Fibroblast of skin of right biceps (primary cell): ENCODE measurements at places on chromosomes 7 and 10.
A peak's percentile ranks its signal among the peaks of the same experiment; 100 is the strongest.

DNA sequence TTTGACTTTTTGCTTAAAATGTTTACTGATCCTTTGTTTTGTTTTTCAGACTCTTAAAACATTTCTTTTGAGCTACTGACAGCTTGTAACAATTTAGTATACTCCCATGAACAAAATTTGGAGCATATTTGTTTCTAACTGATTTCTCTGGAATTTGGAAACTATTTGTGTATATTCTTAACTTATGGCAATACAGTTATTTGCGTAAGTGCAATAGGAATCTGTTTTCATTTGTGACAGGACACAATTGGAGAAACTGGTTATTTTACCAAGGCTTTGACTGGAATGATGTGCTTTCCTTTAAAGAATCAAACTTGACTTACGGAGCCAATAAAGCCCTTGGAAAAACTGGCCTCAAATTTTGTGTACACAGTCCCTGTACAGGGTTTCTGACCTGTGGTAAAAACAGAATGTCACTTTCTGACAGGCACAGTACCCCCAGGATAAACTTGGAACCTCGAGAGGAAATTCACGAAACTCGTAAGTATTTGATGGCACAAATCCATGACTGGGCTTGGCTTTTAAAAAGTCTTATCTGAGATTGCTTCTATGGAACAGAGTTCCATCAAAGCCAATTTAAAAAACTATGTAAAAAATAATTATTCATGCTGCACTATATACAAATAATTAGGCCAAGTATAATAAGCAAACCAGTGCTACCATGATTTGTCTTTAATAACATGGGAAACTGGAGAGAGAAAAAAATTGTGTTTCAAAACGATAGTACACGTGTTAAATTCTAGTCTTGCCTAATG is 70.4 kb downstream of the ST8SIA6 start:
- DNase-seq = no peak

GRCh38 chr10:124020981-124021815 is 72.2 kb downstream of the CHST15 start:
- DNase-seq = no peak

DNA sequence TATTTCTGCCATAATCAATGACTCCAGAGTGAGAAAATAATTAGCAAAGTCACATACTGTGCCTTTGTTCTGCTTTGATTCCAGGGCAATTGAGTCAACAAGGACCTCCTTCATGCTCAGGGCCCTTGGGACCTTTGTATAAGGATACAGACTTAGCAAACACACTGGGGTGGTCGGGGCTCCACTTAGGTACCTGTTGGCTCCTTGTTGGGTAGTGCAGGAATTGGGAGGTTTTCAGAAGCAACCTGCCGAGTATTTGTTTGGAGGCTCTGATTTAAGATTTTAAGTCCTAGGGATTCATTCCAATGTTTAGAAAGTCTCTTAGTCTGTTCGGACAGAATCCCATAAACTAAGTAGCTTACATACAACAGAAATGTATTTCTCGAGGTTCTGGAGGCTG is 3.0 kb downstream of the ADCK2 start:
- no peak for DNase-seq

GRCh38 chr7:25520516-25520915 is 292.2 kb upstream of the NPVF start:
- no peak for DNase-seq

DNA sequence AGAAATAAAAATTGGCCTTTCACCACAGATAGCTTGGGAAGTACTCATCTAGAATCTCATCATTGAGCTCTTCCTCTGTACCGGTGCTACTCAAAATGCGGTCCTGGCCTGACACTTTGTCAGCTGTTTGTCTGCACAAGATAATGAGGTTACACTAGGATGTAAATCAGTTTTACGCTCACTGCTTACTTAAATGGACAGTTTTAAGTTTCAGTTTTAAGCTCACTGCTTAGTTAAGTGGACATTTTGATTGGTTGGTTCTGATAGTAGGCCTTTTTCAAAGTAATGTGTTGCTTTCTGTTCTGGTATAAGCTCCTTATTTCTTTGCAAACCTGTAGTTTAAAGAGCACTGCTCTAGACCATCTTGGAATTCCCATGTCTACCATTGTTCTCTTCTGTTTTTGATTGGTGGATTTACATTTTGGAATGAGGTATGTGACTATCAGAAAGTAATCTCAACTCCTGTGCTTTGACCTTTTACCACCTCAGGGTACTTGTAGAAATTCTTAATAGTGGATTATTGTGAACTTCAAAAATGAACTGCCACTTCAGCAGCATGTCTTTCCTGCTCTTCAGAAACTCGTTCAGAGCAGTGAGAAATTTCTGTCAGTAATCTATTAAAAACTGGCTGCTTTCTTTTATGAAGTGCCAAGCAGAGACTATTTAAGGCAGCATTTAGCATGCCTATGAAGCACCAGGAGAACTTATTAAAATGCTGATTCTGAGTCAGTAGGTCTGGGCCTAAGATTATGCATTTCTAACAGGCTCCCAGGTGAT is 55.0 kb downstream of the C1GALT1 start:
- no peak for DNase-seq

DNA sequence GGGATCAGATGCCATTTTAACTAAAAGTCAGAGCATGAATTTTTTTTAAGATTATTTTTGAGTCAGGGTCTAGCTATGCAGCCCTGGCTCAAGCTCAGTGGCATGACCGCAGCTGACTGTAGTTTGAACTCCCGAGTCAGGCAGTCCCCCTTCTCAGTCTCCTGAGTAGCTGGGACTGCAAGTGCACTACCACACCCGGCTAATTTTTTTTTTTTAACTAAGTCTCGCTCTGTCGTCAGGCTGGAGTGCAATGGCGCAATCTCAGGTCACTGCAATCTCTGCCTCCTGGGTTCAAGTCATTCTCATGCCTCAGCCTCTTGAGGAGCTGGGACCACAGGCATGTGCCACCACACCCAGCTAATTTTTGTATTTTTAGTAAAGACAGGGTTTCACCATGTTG is 7.8 kb downstream of the TAS2R41 start:
- peak; percentile 70 for DNase-seq

DNA sequence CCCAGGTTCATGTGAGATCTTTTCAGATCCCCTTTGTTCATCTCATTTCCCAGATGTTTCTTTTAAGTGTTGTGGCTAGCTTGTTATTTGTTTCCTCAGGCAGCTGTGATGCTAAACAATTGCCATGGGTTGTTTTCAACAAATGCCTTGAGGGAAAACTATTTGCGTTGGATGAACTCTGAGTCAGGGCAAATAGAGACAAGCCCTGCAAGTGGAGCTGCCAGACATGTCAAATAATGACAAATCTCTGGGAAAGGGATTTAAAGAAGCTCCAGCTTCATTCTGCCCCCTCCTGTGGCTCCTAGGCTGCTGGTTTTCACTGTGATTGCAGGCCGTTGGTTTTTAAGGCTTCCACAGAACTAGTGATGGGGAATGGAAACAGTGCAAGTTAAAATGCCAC is 272.4 kb upstream of the SP8 start:
- DNase-seq = no peak

DNA sequence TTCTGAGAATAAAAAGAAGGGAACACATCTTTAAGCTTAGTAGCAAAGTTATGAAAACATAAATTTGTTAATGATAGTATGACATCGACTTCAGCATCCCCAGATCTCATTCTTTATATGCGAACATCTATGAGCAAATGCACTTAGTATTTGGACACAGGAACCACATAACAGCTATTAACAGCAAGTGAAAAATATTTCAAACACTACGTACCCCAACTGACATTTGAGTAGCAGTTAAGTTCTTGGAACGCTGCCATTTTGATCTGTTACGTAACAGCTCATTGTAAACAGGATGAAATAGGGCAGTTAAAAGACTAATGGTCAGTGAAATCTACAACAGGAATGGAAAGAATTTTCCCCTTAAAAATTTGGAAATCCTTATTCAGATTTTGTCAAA is 428.9 kb downstream of the TNS3 start:
- peak; percentile 95 for DNase-seq

GRCh38 chr7:146683439-146683838 is 566.8 kb downstream of the CNTNAP2 start:
- DNase-seq = peak; percentile 33

GRCh38 chr10:101616415-101617101 is 28.4 kb downstream of the DPCD start:
- no peak for DNase-seq

GRCh38 chr7:36272211-36272566 is 117.5 kb upstream of the ANLN start:
- DNase-seq = no peak

GRCh38 chr10:131553581-131553980 is 242.1 kb upstream of the TCERG1L start:
- no peak for DNase-seq

GRCh38 chr7:79504607-79505389 is 51.3 kb upstream of the MAGI2 start:
- peak; percentile 40 for DNase-seq

GRCh38 chr10:29386342-29386999 is 97.6 kb downstream of the LYZL1 start:
- DNase-seq = peak; percentile 56

GRCh38 chr7:92716825-92717580 is 119.4 kb downstream of the CDK6 start:
- DNase-seq = no peak

- peak; percentile 24 for DNase-seq
Measured at GRCh38 chr7:79452495-79453265, 787 bp downstream of the MAGI2 start.

DNA sequence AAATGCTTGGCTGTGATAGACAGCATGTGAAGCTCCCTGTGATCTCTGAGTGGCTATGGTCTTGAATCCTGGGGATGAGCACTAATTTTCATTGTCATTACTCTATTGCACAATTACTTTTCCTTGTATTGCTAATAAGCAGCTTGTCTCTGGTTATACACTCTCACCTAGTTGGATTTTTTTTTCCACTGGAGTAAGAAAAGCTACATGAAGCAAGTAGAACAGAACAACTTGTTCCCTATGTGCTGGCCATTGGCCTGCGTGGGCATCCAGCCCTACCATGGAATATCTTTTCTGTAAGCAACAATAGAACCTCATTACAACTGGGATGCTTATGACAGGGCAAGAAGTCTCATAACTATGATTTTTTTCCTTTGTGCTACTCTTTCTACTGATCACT is 807.4 kb downstream of the TNS3 start:
- no peak for DNase-seq

- peak; percentile 87 for DNase-seq
Measured at GRCh38 chr10:47165711-47166404, 134.1 kb upstream of the GDF10 start.

DNA sequence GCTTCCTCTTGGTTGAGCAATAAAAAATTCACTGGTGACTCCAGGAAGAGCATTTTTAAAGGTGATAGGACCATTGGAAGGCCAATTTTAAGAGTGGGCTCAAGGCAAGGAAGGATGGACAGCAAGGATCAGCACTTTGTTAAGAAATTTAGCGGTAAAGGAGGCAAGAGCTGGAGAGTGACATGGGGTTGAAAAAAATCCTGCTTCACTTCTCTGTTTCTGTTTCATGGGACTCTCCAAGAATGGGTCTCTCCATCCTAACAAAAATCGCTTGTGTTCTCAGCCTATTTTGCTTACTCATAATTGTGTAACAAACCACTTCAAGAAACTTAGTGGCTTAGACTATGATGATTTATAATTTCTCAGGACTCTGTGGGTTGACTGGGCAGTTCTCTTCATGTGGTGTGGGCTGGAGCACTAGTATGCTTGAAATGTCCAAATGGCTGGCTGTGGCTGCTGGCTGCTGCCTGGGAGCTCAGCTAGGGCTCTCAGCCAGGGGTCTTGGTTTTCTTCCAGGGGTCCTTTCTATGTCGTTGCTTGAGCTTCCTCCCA is 59.8 kb upstream of the ZNRF2 start:
- DNase-seq = peak; percentile 80

DNA sequence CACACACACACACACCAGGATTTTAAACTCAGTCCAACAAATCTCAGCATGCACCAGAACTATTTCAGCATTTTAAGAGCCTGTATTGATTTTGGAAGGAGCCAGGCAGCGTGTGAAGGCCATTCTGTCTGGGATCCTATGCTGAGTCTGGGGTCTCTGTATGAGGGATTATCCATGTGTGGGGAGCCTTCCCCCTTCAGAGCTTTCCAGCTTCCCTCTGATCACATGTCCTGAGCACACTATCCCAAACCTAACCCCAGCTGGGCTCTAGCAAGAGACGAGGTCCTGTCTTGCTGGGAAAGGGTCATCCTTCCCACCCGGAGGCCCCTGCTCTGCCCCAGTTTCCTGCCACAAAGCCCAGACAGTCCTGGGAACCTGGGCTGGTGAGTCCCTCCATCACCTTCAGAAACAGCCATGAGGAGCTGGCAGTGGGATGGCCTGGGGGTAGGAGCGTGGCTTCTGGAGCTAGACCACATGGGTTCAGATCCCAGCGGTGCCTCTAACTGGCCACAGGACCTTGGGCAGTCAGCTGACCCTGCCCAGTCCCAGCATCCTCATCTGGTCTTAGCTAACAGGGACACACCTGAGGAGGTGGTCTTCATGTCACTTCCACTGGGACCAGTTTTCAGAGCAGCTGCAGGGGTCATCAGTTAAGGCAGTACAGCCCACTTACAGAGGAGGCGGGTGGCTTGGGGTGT is 79.6 kb upstream of the RET start:
- no peak for DNase-seq

- DNase-seq = no peak
Measured at GRCh38 chr10:121574519-121575166, 23.6 kb downstream of the FGFR2 start.

- DNase-seq = peak; percentile 77
Measured at GRCh38 chr10:91642831-91643692, 10.2 kb upstream of the PPP1R3C start.

DNA sequence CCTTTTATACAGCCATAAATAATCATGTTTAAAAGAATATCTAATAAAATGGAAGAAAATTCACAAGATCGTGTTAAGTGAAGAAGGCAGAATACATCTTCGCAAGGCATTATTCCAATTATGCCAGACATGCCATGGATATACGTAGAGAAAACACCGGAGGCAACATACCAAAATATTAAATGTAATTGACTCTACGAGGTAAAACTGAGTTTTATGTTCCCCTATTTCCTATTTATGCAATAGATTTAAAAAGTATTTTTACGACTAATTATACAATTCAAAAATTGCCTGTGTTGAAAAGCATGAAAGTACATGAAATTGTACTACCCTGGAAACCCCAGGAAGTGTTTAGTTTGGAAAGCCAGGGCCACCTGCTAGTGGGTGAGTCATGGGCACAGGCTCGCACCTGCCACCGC is 936 bp upstream of the REPIN1 start:
- no peak for DNase-seq

GRCh38 chr10:33886299-33886698 is 551.8 kb upstream of the NRP1 start:
- no peak for DNase-seq

- DNase-seq = no peak
Measured at GRCh38 chr7:102287111-102287980, 678 bp downstream of the SH2B2 start.

DNA sequence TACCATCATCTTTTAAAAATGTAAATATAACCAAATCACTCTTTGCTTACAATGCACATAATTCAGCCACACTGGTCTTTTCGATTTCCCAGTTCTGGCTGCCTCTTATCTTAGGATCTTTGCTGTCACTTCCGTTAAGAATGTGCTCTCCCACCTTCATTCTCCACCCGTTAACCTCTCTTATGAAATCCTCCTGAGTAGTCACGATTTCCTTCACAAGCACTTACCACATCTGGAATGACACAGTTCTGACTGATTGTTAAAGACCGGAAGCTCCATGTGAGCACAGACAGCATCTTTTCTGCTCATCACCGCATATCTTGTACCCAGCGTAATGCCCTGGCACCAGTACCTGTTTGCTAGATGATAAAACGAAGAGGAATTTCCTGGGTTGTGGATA is 84.3 kb downstream of the CUL2 start:
- peak; percentile 94 for DNase-seq

- no peak for DNase-seq
Measured at GRCh38 chr10:61765176-61766087, 102.7 kb downstream of the CABCOCO1 start.

- DNase-seq = peak; percentile 14
Measured at GRCh38 chr10:73810735-73811465, 498 bp downstream of the NDST2 start.
